ENCODE measurements at places on chromosomes 12 and 14.
A peak's percentile ranks its signal among the peaks of the same experiment; 100 is the strongest.

GRCh38 chr12:52255926-52256583 lies 18.4 kb upstream of the KRT86 start:
- no peak for DNase-seq

GRCh38 chr14:74048281-74048680 lies 29.1 kb downstream of the BBOF1 start:
- no peak for DNase-seq

DNA sequence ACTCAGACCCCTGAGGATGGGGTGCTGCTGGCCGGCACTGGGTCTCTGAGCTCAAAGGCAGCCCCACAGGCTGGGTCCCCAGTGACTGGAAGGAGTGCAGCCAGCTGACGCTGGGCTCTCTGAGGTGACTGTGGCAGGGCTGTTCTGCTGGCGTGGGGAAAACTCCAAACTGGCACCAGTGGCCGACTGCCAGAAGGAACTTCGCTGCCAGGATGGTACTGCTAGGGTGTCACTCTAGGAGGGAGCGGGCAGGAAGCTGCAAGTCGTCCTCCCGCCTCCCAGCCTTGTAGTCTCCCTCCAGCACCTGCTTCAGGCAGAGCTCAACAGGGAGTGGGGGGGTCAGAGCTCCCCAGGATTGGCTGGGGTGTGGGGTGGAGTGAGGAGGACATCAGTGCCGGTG lies 41.3 kb downstream of the CDC42BPB start:
- DNase-seq: peak; percentile 25

DNA sequence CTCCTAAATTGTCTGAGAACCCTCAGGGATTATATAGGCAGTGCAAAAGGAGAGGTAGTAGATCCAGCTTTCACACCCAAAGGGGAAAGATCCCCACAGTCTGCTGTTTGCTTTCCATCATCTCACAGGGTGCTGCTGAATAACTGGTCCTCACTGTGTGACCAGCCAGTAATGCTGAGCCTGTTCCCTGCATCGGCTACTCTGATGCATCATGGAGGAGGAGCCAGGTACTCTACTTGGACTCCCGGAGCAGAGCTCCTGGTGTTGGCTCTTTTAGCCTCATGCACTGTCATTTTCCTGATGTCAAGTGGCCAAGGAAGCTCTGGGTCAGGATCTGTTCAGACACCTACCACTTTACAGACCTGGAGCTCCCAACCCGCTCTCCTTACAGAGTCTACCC lies 127.4 kb upstream of the ATF1 start:
- no peak for DNase-seq

- no peak for DNase-seq
These were observed 578.9 kb upstream of the ATP2B1 start for GRCh38 chr12:90287585-90287984.

DNA sequence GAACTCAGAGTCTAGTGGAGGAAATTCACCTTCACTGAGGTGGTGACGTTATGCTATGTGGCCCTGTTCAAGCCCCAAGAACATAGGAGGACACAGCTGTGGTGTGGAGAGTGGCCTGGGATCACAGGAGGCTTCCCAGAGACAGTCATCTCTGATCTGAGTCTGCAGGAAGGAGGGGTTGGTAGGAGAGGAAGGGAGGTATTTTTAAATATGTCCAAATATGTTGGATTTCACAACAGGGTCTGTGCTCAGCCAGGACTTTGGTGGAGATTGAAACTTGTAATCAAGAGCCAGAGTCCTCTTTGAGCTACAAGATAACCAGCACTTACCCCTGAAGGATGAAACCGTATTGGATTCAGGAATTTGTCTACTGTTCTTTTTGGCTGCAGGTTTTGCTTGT lies 26.4 kb upstream of the MED13L start:
- no peak for DNase-seq

GRCh38 chr12:49188201-49188915 lies 522 bp downstream of the TUBA1A start:
- peak; percentile 62 for DNase-seq

DNA sequence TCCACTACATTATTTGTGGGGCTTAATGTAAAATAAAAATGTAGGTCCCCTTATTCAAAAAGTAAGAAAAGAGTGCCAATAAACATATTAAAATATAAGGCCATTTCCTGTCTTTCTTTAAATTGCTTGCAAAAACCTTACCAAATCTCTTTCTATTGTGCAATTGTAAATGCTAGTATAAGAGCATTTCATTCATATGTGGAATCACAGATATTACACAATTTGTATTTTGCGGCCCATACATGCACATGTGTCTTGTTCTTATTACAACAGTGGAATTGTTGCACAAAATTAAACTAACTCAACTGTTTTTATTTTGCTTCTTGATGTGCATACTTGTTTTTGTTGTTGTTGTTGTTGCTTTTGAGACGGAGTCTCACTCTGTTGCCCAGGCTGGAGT lies 20.1 kb upstream of the CRADD start:
- no peak for DNase-seq

DNA sequence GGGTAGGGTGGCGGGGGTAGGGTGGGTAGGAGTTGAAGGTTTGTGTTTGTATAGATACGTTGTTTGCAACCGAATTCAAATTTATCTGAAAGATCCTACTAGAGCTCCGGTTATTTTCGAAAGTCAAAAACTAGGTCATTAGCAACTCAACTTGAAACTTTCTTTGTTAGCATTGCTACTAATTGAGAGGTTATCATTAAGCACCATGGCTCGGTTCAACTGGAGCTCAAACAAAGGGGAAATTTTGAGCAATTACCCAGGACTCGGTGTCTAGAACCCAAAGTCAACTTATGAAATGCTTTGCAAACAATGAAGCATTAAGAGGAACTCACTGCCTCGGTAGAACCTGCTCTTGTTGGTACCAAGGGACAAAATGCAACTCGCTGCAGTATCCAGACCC lies 207.7 kb downstream of the BCAT1 start:
- no peak for DNase-seq

- no peak for DNase-seq
These were observed 133.4 kb upstream of the GSC start for GRCh38 chr14:94903338-94903737.

DNA sequence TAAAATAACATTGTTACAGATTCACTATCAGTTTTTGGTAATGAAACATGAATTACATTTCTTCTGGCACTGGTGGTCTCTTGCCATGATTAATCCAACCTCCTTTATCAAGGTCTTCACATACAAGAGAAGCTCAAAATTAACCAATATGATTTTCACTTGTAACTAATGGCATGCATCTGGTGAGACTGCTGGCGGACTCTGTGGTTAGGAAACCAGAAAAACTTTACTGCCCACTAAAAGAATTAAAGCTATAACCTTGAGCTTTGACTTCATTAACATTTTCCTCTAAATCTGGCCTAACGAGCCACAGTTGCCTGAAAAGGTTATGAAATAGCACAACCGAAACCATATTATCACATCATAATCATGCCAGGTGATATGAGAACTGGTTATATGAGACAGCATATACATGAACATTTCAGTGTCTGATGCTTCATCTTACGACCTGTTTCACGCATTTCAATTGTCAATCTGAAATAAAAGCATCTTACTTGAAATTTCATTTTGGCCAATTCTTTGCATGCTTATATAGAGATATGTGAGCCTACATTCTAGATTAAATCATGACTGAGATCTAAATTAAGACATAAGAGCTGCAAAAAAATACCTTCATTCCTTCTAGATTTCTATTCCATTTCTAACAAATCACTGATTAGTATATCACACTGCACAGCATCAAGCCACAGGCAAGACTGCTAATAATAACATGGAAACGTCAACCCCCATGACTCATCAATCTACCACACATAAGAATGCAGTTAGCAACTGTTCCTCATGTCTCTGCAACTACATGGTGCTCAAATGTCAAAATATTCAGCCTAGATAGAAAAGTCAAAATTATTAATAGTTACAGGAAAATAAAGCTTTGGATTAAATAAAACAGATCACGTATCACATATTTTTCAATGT lies 89.3 kb downstream of the OSBPL8 start:
- DNase-seq: no peak

- DNase-seq: no peak
These were observed 13.5 kb downstream of the PSMA3 start for GRCh38 chr14:58258156-58258555.

- no peak for DNase-seq
These were observed 915.4 kb upstream of the TMEM132C start for GRCh38 chr12:127351481-127352010.

DNA sequence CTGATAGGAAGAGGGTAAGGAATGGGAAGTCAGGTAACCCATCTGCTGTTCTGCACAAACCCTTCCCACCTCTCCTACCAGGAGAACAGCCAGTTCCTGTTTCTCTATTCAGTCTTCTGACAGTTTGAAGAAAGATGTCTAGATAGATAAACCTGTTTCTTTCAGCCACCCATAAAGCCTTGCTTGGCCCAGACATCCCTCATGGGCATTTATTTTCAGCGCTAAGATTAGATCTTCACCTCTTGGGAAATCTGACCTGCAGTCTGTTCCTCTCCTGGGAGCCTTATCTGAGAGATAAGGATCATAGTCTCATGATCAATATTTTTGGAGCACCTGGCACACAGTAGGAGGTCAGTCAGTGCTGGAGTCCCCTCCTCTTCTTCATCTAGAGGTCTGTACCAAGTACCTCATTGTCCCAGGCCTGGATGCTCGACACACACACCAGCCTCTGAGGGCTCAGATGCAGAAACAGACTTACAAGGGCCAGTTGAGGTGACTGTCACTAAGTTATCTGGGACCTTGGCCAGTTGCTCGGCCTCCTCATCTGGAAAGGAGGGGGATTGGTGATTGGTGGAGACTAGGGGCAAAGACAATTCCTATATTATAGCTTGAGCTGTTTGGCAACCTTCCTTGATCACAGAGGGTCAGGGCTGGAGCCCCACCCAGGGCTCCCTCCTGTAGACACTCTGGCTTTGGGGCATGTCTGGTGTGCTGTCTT lies 18.2 kb downstream of the ACVRL1 start:
- no peak for DNase-seq

- no peak for DNase-seq
These were observed 217.9 kb downstream of the KIF21A start for GRCh38 chr12:39224971-39225370.

- no peak for DNase-seq
These were observed 25.8 kb downstream of the ACADS start for GRCh38 chr12:120751389-120751788.

DNA sequence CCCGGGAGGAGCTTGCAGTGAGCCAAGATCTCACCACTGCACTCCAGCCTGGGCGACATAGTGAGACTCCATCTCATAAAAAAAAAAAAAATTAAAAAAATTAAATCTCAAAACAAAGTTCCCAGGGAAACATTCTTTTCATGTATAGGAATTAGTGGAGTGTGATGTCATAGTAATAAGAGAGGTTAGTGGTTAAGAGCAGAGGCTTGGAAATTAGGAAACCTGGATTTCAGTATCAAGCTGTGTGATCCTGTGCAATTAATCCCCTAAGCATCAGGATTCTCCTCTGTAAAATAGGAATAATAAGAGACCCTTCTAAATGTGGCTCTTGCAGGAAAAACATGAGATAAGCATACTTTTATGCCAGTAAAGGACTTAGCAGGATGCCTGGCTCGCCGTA lies 3.1 kb upstream of the TXNRD1 start:
- no peak for DNase-seq

DNA sequence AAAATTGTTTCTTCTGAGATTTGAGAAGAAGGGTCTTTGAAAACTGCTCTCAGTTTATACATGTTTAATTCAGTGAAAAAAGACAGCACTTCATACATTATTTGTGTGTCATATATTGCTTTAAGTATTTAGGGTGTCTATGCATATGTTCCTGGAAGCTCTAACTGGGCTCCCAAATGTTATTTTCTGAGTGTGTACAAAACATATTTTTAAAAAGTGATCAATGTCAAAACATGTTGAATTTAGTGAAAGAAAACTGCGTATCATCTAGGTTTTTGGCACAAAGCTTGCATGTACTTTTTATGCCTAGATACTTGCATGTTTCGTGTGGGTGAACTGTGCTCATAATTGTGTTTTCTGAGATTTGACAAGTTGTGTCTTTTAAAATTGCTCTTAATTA lies 81.6 kb downstream of the ASCL4 start:
- DNase-seq: no peak

- no peak for DNase-seq
These were observed 274.2 kb downstream of the ETNK1 start for GRCh38 chr12:22899184-22899583.

DNA sequence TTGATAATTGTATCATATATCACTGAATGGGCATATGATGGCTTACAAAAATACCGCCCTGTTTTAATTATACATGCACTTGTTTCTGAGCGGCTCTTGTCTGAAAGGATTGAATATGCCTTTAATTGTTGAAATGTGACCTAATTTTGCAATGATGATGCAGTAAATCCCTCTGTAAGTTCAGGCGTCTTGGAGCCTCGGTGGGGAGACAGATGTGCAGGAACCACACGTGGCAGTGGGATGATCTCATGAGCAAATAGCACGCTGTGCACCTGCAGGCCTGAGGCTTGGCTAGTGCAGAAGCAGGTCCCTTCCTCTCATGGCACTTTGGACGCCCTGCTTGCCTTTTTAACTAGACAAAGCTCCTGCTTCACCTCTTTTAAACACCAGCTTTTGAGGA lies 49.3 kb upstream of the ASPG start:
- DNase-seq: peak; percentile 42

DNA sequence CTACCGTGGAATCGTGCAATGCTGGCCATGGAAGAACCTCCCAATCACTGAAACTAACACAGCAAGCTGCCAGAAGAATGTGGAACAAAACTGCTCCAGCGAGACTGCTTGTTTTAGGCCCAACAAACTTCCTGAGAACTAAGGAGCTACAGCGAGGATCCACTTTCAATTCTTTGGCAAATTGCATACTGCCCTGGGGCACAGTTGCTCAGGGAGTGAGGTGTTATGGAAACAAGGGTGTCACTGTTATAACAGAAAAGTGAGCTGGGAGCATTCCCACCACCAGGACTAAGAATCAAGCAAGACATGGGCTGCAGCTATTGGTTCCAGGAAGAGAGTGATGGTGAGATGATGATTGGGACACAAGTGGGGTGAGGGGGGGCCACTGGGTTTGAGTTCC lies 1606.1 kb upstream of the FLRT2 start:
- DNase-seq: no peak

DNA sequence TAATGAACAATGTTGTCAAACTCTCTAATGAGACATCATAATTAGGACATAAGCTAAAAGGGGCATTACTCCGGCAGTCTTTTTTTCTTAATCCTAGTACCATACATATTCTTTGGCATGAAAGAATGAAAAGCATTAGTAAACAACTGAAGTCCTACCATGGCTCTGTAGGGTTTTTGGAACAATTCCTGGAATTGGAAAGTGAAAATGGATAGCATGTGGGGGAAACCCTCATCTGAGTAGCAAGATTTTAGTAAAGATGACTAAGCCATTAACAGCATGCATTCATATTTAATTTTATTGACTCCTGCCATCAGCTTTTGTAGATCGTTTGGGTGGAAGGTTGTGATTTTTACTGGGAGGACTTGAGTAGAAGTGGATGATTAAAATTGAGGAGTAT lies 216.2 kb upstream of the PDZRN4 start:
- DNase-seq: no peak

- DNase-seq: peak; percentile 33
These were observed 668 bp downstream of the APPL2 start for GRCh38 chr12:105235281-105235731.

Measured in NCI-H2081 (cell line).